ENCODE measurements at places on chromosomes 11 and 22.

GRCh38 chr11:35549787-35550186, 24.4 kb upstream of the PAMR1 start:
- no peak for DNase-seq

- no peak for DNase-seq
These were observed 3.5 kb upstream of the KRTAP5-6 start for GRCh38 chr11:1693327-1694063.

GRCh38 chr11:24064309-24064903, 432.4 kb upstream of the LUZP2 start:
- no peak for DNase-seq

DNA sequence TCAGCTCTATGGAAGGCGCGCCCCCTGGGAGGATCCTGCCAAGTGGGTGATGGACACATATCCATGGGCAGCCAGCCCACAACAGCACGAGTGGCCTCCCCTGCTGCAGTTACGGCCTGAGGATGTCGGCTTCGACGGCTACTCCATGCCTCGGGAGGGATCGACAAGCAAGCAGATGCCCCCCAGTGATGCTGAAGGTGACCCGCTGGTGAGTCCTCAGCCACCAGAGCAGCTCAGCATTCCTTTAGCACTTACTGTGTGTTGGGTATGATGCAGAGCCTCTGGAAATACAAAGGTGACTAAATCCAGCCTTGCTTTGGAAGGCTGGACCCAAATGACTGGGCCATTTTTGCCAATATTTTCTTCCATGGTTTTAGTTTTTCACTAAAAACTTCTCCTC, 45.7 kb downstream of the DBX1 start:
- DNase-seq = no peak

- no peak for DNase-seq
These were observed 8.4 kb downstream of the LINC01488 start for GRCh38 chr11:69489746-69490365.

- DNase-seq = no peak
These were observed 59.0 kb downstream of the MYH9 start for GRCh38 chr22:36328635-36329253.

GRCh38 chr11:83061883-83062282, 9.8 kb downstream of the RAB30 start:
- no peak for DNase-seq

DNA sequence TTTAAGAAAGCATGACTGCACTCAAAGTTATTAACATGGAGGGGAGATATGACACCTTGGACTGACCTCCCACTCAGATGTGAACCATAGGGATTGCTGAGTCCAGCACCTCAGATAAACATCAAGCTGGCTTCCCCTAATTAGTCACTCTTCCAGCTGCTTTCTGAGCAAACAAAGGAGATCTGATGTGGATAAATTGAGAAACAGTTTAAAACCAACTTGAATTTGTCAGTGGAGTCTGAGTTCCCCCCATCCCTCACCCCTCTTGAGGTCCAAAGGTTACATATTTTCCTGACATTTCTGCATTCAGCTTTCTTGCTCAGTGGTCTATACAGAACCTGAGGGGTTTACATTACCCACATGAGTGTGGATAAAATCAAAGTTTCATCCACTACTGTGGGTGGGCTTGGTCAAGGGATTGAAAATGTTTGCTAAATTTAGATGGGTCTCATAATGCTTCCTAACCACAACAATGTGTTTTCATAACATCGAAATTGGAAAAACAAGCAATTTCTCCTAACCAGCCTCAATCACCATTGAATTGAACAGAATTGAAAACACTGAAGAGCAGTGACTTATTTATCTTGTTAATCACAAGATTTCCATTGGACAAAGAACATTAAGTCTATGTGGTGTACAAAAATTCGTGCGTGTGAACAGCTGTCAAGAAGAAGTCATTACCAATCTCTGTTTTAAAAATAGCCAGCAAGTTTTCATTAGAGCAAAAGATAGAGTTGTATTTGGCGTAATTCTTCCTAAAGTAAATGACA, 292.3 kb downstream of the METTL15 start:
- DNase-seq = no peak

GRCh38 chr22:38219632-38220031, 17.8 kb downstream of the MAFF start:
- DNase-seq = no peak

DNA sequence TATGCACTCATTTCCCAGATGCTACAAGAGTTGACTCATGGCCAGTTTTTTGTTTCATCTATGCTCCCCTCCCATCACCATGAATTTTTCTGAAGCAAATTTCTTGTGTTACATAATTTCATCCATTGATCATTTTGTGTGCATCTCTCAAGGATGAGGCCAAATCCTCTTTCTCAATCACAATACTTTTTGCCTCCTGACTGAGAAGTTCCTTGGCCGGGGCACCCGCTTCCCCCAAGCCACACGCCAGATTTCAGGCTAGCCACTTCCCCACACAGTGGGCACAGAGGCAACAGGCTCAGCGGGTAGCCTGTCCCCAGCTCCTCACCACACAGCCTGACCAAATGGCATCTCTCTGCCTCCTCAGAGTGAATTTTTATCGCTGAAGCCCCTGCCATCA, 9.8 kb upstream of the DSCAML1 start:
- DNase-seq = no peak

DNA sequence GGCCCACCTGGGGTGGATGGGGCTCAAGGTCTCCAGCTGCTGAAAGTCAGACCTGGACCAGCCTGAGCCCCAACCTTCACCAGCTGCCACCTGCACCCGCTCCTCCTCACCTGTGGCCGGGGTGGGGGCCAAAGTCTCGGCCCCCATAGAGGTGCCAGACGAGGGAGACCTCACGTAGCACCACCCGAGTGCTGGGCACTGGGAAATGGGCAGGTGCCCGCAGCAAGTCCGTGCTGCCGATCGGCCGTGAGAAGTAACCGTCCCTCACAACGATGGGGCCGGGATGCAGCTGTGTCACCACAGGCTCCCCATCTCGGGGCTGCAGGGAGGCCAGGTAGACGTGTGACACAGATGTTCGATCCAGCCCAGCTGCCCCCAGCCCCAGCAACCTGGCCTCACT, 16.2 kb downstream of the ATG2A start:
- DNase-seq = no peak

GRCh38 chr22:44855855-44856254, 103.5 kb downstream of the ARHGAP8 start:
- DNase-seq = no peak

DNA sequence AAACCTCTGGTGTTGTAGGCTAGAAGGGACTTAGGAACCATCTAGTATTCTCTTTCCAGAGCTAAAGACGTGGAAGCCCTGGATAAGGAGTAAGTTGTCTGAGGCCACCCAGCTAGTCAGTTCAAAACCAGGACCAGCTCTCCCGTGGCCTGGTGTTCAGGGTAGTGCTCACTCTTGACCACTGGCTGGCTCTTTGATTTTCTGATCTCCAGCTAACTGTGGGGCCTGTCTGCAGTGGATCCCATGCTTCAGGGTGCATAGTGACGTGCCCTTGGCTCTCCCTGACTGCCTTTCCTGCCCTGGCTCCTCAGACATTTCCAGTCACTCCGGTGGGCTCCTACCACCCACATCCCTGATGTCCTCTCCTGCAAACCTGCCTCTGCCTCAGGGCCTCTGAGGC, 1.3 kb downstream of the CLMP start:
- DNase-seq = no peak

DNA sequence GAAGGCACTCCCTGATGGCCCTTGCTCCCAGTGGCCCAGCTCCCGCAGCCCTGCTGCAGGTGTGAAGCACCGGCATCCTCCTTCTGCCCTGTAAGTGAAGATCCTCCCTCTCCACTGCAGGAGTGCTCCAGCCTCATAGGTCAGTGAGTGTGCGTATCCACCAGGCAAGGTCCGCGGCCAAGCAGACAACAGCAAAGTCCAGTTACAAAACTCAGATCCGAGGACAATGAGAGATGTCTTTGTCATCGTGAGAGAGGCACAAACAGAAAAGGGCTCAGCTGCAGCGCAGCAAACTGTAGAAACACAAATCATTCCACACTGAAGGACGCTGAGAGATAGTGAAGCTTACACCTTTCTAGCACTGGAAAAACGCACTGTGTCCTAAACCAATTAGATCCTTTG, 46.1 kb downstream of the MYH9 start:
- DNase-seq = no peak

DNA sequence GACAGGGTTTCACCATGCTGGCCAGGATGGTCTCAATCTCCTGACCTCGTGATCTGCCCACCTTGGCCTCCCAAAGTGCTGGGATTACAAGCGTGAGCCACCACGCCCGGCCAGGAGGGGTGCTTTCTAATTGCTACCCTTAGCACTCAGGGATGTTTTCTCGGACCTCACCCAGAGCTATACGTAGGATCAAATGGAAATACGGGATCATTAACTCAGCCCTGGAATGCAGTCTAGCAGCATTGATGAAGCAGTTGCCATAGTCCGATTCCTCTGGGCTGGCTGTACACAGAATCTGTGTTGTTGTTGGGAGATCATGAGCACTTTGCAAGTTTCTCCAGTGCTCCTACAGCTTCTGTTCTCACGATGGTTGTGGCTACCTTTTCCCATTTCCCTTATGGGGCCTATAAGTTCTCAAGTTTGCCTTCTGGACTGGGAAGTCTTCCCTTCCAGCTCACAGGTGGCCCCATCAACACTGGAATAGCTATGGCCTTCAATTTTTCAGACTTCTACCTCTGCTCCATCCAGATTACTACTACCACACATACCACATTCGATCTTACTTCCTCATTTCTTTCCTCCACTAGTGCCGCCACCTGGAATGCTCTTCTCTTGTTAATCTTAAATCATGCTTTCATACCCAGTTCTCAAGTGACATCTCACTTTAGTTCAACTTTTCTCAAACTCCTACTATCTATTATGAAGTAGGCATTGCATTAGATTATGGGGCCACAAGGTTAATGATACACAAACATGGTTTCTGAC, 16.1 kb upstream of the PCF11 start:
- DNase-seq = no peak

- DNase-seq = no peak
These were observed 5.6 kb upstream of the SH3BP1 start for GRCh38 chr22:37633625-37634416.

DNA sequence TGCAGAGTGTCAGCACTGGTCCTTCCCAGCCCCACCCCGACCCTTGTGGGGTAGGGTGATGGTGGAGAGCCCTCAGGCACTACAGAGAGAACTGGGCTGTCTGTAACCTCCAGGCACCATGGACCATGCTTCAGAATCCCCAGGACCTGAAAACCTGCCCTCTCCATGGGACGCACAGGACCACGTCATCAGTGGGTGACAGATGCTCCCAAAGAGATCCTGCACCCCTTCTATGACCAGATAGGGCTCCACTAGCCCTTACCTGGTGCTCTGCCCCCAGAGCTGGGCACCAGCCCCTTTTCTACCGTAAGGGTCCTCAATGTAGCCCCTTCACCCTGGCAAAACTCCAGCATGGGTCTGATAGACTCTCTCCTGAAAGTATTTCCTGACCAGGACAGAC, 165.9 kb upstream of the NECTIN1 start:
- DNase-seq = no peak

DNA sequence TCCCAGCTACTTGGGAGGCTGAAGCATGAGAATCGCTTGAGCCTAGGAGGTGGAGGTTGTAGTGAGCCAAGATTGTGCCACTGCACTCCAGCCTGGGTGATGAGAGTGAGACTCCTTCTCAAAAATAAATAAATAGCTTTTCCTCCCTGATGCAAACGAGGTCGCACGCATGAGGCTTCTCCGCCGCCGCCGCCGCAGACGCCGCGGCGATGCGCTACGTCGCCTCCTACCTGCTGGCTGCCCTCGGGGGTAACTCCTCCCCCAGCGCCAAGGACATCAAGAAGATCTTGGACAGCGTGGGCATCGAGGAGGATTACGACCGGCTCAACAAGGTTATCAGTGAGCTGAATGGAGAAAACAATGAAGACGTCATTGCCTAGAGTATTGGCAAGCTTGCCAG, 20.0 kb upstream of the RAB39A start:
- no peak for DNase-seq

DNA sequence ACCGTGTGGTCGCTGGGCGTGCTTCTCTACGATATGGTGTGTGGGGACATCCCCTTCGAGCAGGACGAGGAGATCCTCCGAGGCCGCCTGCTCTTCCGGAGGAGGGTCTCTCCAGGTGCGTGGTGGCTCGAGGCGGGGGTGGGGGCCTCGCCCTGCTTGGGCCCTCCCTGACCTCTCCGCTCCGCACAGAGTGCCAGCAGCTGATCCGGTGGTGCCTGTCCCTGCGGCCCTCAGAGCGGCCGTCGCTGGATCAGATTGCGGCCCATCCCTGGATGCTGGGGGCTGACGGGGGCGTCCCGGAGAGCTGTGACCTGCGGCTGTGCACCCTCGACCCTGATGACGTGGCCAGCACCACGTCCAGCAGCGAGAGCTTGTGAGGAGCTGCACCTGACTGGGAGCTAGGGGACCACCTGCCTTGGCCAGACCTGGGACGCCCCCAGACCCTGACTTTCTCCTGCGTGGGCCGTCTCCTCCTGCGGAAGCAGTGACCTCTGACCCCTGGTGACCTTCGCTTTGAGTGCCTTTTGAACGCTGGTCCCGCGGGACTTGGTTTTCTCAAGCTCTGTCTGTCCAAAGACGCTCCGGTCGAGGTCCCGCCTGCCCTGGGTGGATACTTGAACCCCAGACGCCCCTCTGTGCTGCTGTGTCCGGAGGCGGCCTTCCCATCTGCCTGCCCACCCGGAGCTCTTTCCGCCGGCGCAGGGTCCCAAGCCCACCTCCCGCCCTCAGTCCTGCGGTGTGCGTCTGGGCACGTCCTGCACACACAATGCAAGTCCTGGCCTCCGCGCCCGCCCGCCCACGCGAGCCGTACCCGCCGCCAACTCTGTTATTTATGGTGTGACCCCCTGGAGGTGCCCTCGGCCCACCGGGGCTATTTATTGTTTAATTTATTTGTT, 2.4 kb downstream of the PIM3 start:
- DNase-seq = no peak

DNA sequence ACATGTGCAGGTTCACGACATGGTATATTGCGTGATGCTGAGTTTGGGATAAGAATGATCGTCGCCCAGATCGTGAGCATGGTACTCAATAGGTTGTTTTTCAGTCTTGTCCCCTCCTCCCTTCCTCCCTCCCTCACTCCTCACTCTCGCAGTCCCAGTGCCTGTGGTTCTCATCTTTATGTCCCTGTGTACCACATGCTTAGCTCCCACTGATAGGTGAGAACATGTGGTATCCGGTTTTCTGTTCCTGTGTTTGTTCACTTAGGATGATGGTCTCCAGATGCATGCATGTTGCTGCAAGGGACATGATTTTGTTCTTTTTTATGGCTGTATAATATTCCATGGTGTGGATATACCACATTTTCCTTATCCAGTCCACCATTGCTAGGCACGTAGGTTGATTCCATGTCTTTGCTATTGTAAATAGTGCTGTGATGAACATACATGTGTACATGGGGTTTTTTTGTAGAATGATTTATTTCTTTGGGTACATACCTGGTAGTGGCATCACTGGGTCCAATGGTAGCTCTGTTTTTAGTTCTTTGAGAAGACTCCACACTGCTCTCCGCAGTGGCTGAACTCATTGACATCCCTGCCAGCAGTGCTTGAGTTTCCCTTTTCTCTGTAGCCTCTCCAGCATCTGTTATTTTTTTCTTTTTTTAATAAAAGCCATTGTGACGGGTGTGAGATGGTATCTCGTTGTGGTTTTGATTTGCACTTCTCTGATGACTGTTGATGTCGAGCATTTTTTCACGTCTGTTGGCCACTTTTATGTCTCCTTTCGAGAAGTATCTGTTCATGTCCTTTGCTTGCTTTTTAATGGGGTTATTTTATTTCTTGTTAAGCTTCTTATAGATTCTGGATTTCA, 16.4 kb downstream of the ZBED4 start:
- no peak for DNase-seq

All from NCI-H2029 (cell line).